GM12892 (cell line): ENCODE measurements at places on chromosomes 1 and 21.

DNA sequence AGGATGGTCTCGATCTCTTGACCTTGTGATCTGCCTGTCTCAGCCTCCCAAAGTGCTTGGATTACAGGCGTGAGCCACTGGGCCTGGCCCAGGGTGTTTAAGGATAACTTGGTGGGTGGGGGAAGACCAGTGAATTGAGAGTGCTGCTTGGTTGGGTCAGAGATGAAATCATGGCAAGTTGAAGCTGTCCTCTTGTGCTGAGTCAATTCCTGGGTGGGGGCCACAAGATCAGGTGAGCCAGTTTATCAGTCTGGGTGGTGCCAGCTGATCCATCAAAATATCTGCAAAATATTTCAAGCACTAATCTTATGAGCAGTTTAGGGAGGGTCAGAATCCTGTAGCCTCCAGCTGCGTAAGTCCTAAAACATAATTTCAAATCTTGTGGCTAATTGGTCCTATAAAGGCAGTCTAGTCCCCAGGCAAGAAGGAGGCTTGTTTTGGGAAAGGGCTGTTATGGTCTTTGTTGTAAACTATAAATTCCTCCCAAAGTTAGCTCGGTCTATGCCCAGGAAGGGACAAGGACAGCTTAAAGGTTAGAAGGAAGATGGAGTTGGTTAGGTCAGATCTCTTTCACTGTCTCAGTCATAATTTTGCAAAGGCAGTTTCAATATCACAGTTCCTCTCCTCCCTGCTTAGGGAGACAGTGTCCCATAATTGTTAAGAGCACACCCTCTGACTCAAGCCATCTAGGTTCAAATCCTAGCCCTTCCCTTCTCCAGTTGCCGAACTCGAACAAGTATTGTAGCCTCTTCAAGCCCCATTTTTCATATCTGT, 66.8 kb upstream of the BACH1 start:
- no peak for DNase-seq

DNA sequence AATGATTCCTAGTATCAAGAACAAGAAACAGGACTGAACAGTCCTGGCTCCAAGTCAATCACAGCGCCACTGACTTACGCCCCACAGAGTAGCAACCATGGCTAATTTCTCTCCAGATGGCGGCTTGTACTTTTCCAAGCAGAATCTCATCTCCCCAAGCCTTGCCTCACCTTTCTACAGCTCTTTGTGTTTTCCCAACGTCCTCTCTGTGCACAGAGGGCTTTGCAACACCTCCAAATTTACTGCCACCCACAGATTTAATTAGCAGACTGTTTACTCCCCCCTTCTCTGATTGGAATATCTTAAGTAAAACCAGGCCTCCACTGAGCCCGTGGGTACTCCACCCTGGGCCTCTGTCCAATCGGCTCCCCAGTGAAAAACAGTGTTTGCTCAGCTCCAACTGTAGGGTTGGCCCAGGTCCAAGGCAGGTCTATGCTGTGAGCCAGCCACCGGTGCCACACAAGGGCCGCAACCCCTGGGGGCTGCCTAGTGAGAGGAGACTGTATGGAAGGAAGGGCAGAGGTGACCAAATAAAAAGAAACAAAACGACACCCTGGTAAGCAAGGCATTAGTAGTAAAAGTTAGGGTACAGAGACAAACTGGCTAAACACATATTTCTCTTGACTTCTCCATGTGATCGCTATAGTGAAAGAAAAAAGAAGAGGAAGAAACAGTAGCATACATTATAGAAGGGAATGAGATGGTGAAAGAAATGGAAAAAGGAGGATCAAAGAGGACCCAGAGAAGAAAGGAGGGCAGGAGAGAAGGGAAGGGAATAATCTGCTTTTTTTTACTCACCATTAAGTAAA, 128.4 kb upstream of the SOD1 start:
- no peak for DNase-seq

- no peak for DNase-seq
Observed at GRCh38 chr1:165365341-165365740, 8.8 kb upstream of the LMX1A start.

- DNase-seq: peak; percentile 78
Observed at GRCh38 chr1:45010855-45011811, at the start of gene HECTD3. TSS of gene HECTD3 (minus strand) at chr1:45011324. CDS start at chr1:45011257, 67 bp downstream.

- no peak for DNase-seq
Observed at GRCh38 chr1:92837062-92837461, 5.2 kb downstream of the RPL5 start.
